Fibroblast of skin of left quadriceps (primary cell): ENCODE measurements at places on chromosomes 6 and 20.

DNA sequence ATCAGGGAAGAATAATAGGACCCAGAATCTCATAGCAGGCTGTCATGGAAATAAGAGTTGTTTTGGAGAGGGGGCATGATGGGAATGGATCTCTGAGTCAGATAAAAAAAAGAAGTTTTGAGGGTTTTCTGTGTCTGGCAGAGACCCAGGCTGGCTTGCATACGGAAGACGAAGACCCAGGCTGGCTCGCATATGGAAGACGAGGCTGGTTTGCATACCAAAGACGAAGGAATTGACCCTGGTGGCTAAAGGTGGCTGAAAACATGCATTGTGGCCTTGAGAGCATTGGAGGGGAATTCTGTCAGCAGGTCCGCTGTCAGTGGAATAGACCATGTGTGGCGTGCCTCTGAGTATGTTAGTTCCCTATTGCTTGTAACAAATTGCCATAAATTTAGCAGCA lies 335.1 kb downstream of the BTBD3 start:
- DNase-seq: peak; percentile 59

- no peak for DNase-seq
Observed at GRCh38 chr20:41063442-41063841, 34.8 kb downstream of the TOP1 start.

- DNase-seq: no peak
Observed at GRCh38 chr6:11110921-11111768, at the start of gene ERVFRD-1. Gene ERVFRD-1 (minus strand): TSS chr6:11111725. CDS start chr6:11105310, 6,415 bp downstream.

- DNase-seq: peak; percentile 3
Observed at GRCh38 chr20:11585752-11586352, 331.8 kb upstream of the BTBD3 start.

GRCh38 chr6:13140980-13141379 lies 187.4 kb downstream of the TBC1D7 start:
- DNase-seq: no peak

GRCh38 chr6:13814938-13815575 lies 700 bp upstream of the MCUR1 start:
- DNase-seq: no peak

- DNase-seq: no peak
Observed at GRCh38 chr6:37866590-37867507, 47.3 kb downstream of the ZFAND3 start.

GRCh38 chr20:53921443-53921973 lies 148.9 kb downstream of the BCAS1 start:
- DNase-seq: no peak

DNA sequence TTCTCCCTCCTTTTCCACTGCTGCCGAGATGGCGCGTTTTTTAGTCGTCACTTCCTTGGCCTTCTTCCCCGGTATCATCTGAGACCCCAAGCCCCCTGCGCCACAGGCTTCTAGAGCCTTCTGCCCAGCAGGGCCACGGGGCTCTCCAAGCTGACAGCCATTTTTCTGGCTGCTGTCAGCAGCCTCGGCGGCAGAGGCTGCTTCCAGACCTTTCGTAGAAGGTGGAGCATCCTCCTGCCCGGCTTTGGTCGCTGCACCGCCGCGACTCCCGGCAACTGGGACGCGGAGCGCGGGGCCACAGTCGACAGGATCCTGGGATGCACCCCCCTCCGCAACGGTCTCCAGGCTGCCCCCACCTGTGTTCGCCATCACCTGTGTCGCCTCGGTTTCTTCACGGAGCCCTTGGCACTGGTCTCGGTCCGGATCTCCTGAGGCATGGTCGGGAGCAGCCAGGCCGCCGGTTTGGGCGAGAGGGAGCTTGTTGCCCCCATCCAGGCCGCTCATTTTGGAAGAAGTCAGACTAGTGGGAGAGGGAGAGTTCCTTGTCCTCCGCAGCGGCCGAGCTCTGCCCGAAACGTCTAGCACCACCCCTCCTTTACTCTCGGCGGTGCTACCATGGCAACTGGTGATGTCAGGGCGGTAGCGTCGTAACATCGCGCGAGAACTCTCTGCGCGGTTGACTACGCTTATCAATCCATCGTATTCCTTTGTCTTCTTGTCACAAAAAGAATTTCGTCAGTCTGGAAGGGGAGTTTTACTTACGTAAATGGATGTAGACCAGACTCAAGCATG lies at the start of gene TSPYL4:
Gene TSPYL4, minus strand, starts transcription at position 571 of the 792 bp plus-strand sequence. Its CDS starts 67 bp downstream, at position 504.
- peak; percentile 95 for DNase-seq

DNA sequence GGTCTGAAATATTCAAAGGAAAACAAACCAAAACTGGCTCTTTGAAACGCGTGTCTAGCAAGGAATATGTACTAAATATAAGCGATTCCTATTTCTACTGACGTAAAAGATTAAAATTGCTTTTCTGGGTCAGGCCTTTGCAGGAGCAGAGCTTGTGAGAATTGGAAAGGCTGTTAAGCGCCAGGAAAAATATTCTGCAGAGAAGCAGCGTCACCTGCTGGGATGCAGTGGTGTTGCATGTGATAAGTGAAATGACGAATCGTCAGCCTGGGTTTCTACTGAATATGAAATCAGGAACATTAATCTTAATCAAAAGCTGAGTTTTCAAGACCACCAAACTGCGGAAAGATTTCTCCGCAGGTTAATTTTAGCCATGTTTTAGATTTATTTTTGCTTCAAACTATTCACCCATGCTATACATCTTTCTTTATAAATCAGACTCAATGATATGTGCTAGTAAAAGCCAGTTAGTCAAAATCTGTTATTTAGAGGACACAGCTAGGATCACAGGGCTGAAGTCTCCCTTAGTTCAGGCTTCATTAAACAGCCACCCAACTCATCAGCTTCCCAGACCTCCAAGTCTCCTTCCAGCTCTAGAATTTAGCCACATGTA lies 67.4 kb downstream of the ALDH8A1 start:
- peak; percentile 48 for DNase-seq

- no peak for DNase-seq
Observed at GRCh38 chr6:11600251-11600650, 62.7 kb downstream of the TMEM170B start.

DNA sequence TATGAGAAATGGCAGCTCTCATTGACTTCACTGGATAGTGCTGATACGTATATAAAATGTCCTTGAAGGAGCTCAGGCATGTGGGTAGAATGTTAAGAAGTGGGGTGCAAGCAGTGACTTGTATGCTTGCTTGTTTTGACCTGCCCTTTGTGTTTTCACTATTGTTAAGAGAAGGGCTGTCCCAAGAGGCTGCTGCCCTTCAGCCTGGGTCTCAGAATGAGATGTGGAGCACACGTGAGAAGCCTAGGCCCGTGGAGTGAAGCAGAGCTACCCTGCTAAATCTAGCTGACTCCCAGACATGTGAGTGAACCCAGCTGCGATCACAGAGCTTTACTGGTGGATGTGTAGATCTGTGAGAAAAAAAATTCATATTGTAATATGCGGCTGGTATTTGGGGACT lies 305.3 kb upstream of the RGS17 start:
- no peak for DNase-seq

DNA sequence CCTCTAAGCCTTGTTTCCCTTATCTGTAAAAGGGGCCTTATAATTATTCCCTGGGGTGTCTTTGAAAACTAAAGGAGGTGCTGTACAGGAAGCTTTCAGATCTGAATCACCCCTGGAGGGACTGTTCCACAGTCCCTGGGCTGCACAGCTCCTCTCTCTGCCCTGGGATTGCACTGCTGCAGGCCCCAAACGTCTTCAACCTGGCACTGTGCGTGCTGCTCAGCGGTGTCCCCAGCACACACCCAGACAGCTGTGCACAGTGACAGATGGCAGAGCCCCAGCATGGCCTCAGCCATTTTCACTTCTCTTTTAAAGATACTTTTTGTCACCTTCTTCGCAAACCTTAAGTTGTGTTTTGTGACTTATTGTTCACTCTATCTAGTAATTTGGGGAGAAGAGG lies 50.7 kb upstream of the INSM1 start:
- DNase-seq: no peak

DNA sequence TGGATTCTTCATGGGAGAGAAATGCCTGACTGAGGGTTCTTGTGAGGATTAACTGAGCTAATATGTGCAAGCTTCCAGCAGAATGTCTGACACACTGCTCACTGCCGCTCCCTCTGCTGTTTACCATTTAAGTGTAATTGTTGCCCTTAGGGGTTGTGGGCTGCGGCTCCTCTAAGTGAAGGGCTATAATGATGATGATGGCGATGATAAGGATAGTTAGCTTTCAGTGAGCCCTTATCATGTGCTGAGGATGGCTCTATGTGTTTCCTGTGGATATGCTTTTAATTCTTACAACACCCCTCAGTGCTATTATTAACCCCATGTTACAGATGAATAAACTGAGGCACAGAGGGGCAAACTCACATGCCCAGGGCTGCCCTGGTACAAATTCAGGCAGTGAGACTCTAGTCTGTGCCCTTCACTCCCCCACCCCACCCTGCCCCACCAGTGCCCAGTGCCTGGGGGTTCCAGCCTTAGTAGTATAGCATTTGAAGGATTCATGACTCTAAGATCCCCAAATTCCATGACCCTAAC lies 33.4 kb downstream of the TGM2 start:
- no peak for DNase-seq

- no peak for DNase-seq
Observed at GRCh38 chr6:10655508-10656055, 38.8 kb downstream of the C6orf52 start.

GRCh38 chr20:13736436-13737191 lies 48.1 kb downstream of the ESF1 start:
- DNase-seq: peak; percentile 15

DNA sequence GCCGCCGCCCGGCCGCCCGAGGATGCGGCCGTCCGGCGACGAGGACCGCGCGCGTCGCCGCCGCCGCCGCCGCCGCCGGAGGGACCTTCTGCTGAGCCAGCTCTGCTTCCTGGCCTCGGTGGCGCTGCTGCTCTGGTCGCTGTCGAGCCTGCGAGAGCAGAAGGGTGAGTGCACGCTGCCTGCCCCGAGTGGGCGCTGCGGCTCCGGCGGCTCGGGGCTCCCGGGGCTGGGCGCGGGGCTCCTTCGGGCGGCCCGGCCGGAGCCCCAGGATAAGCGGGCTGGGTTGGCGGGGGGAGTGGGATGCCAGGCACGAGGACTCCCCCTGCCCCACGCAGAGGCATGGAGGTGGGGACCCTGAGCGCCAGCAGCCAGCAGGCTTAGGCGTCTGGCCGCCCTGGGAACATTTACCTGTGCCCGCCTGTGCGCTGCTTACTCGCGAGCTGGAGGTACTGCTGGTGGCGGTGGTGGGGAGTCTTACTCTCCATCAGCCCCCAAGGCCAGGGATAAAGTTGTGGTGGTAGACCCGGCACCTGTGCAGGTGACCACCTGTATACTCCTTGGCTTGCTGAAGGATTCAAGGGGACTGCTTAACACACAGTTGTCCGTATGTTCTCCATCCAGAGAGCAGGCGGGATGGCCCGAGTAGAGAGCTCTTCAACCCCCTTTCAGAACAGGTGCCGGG lies 520 bp downstream of the SLC24A3 start:
- DNase-seq: no peak

- DNase-seq: no peak
Observed at GRCh38 chr6:22467645-22468044, 101.7 kb upstream of the HDGFL1 start.

DNA sequence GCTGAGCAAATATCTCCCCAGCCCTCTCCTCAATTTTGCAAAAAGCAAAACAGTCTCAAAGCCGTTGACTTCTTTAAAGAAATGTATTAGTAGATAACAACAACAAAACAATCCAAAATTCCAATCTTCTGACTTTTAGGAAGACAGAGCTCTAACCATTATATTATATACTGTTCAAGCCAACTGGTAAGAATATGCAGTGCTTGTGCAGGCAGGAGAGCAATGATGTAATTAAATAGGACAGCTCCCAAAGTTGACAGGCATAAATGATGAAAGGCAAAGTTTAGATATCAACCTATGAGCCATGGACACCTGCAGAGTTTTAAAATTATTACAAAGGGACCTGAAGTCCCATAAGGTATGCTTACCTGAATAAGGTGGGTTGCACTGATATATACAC lies 16.6 kb upstream of the CEP85L start:
- no peak for DNase-seq

DNA sequence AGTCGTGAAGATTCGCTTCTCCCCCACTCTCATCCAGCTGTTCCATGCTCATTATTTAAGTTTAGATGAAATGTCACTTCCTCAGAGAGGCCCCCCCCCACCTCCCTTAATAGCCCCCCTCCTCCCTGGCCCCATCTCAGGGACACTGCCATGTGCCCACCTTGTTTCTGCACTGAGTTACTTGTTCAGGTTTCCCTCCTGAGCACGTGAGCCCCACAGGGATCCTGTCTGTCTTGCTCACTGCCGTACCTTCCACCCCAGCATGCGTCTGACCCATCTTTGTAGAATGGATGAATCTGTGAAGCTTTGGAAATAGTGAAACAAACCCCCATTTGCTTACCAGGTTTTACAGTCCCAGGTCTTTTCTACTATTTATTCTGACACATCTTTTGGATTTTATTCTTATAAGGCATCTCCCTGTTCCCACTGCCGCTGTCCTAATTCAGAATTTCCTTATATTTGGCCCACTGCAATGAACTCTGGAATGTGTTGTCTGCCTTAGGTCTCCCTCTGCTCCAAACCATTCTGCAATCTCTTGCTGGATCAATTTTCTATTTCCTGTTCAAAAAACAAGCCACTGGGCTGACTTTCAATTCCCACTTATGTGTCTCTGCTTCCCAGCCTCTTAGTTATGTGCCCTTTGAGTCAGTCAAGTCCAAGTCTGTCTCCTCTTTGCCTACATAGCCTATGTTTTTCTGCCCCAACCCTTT lies 136.5 kb upstream of the ECI2 start:
- DNase-seq: no peak

- DNase-seq: no peak
Observed at GRCh38 chr20:59971428-59971827, 13.2 kb downstream of the CDH26 start.

GRCh38 chr6:28656715-28657114 lies 131.0 kb downstream of the GPX5 start:
- DNase-seq: no peak

GRCh38 chr6:1016329-1017302 lies 295.3 kb upstream of the FOXQ1 start:
- DNase-seq: no peak

DNA sequence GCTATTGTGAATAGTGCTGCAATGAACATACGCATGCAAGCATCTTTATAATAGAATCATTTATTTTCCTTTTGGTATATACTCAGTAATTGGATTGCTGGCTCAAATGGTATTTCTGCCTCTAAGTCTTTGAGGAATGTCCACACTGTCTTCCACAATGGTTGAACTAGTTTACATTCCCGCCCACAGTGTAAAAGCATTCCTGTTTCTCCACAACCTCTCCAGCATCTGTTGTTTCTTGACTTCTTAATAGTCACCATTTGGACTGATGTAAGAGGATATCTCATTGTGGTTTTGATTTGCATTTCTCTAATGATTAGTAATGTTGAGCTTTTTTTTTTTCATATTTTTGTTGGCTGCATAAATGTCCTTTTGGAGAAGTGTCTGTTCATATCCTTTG lies 208.7 kb downstream of the PHF3 start:
- DNase-seq: peak; percentile 5
